GM10248 (cell line): ENCODE measurements at places on chromosomes 4 and X.

DNA sequence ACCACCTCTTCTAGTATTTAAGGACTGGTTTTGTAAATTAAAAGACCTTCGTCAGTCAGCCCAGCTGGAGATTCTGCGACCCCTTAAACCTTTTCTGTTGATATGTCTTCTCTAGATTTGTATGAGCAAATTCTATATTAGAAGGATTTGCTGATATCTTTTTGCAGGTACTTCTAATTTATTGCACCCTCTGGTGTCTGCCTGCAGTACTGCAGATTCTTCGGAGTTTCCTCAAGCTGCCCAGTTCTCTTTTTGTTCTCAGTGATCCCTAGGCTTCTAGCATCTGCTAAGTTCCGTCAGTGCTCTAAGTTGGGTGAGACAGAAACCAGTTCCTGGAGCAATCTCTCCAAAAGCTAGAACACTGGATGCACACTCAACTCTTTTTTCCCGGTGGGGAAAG lies 545.2 kb downstream of the C4orf33 start:
- DNase-seq = peak; percentile 13

DNA sequence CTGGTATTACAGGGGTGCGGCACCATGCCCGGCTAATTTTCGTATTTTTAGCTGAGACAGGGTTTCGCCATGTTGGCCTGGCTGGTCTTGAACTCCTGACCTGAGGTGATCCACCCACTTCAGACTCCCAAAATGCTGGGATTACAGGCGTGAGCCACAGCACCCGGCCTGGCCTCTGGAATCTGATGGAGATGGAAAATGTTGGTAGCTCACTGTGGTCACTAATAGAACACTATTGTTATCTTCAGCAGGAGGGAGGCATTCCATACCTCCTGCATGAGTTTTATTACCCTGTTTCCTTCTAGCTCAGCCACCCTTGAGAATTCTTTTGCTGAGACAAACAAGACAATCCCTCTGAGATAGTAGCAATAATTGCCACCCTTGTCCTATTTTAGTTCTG lies 105.0 kb downstream of the SHROOM3 start:
- DNase-seq = no peak

- DNase-seq = no peak
Measured at GRCh38 chr4:80005863-80006262, 67.2 kb downstream of the ANTXR2 start.

GRCh38 chr4:170089668-170090351 lies at the start of gene AADAT:
AADAT (minus strand) TSS chr4:170089956; CDS start chr4:170089690, 266 bp downstream.
- peak; percentile 58 for DNase-seq

GRCh38 chr4:37970702-37971101 lies 10.5 kb downstream of the PTTG2 start:
- DNase-seq = no peak

DNA sequence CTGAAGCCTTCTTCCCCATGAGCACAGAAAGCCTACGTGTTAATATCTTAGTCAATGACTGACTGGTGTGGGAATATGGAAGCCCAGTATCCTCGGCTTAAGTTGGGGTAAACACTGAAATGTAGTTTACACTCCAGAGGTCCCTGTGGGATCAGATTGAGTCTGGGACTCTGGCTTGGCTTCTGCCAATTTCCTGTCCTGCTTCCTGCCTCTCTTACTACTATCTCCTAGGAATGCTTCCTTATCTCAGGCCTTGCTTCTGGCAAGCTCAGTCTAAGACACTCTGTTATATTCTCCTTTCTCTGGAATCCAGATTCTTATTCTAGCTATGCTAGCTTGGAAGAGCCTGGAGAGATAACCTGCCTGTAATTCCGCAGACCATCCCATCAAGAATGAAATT lies 174.0 kb upstream of the LDB2 start:
- DNase-seq = no peak
